ENCODE measurements at places on chromosomes 12 and 14.

GRCh38 chr12:89574736-89575208 is 48.9 kb upstream of the POC1B start:
- DNase-seq, result no peak

DNA sequence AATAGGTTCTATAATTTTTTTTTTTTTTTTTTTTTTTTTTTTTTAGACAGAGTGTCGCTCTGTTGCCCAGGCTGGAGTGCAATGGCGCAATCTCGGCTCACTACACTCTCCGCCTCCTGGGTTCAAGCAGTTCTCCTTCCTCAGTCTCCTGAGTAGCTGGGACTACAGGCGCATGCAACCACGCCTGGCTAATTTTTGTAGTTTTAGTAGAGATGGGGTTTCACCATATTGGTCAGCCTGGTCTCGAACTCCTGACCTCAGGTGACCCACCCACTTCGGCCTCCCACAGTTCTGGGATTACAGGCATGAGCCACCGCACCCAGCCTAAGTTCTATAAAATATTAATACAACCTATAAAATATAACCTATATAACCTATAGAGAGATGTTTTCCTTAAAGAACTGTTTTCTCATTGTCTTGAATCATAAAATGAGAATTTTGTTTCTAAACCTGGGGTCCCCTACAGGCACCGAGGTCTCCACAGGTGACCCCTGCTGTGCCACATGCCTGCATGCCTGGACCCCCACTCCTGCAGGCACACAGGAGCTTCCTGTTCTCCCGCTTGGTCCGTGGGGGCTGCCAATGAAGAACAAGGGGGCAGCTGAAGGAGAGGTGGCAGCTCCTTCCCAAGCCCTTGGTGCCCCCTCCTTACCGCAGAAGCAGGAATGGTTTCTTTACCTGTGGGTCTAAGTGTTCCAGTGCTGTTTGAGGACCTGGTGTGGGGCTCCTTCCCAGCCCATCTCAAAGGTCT is 70.9 kb upstream of the ZFP36L1 start:
- no peak for DNase-seq

- DNase-seq, result no peak
These were observed 72.0 kb upstream of the DBX2 start for GRCh38 chr12:45122768-45123380.

GRCh38 chr14:64801800-64802199 is 77.9 kb downstream of the SPTB start:
- no peak for DNase-seq

DNA sequence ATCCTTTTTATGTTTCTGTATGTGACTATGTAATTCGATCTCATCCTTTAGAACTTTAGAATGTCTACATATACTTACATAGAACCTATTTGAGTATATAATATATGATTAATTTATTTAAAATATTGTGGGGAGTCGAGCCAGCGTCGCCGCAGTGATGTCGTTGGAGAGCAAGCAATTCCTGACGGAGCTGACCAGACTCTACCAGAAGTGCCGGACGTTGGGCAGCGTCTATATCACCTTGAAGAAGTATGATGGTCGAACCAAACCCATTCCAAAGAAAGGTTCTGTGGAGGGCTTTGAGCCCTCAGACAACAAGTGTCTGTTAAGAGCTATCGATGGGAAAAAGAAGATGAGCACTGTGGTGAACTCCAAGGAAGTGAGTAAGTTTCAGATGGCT is 6.4 kb upstream of the CD27 start:
- DNase-seq, result no peak

DNA sequence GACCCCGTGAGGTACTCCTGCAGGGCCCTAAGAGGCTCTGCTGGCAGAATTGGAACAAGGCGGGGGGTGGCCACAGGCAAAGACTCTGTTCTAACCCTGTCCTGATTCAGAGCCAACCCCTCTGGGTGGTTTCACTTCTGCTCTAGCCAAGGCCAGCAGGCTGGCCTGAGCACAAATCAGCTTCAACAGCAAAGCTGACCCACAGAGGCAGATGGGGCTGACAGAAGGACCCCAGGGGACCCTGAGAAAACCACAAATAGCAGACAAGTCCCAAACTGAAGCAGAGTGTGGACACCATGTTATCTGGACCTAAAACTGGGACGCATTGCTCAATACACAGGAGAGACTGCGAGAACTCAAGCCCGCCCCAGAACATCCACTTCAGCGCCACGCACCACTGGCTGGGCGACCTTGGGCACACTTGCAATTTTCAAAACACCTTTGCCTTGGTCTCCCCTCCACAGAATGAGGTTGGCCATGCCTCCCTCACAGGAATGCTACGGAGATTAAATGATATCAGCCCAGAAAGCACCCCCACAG is 76.4 kb upstream of the DICER1 start:
- peak; percentile 45 for DNase-seq

DNA sequence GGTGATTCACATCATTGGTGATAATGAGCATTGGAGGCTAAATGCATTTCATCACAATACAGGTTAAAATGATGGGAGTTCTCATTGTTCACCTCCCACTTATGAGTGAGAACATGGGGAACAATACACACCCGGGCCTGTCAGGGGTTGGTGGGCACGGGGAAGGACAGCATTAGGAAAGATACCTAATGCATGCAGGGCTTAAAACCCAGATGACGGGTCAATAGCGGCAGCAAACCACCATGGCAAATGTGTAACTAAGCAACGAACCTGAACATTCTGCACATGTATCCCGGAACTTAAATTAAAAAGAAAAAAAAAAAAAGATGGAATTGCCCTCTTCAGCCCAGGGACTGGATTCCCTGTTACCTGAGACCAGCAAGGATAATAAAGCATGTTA is 2.3 kb upstream of the LUM start:
- no peak for DNase-seq

GRCh38 chr14:19771895-19772430 is 1.3 kb upstream of the OR4M1 start:
- DNase-seq, result no peak

GRCh38 chr12:77122236-77122635 is 56.9 kb upstream of the E2F7 start:
- no peak for DNase-seq

- DNase-seq, result no peak
These were observed 362.9 kb downstream of the RAD51B start for GRCh38 chr14:68182492-68182891.

GRCh38 chr12:26513363-26514043 is 318.1 kb downstream of the SSPN start:
- no peak for DNase-seq

- no peak for DNase-seq
These were observed 473.6 kb downstream of the BCAT1 start for GRCh38 chr12:24475337-24475736.

GRCh38 chr12:121144416-121144914 is 11.8 kb downstream of the P2RX7 start:
- DNase-seq, result peak; percentile 84

- no peak for DNase-seq
These were observed 834.7 kb downstream of the GALC start for GRCh38 chr14:87158283-87158682.

DNA sequence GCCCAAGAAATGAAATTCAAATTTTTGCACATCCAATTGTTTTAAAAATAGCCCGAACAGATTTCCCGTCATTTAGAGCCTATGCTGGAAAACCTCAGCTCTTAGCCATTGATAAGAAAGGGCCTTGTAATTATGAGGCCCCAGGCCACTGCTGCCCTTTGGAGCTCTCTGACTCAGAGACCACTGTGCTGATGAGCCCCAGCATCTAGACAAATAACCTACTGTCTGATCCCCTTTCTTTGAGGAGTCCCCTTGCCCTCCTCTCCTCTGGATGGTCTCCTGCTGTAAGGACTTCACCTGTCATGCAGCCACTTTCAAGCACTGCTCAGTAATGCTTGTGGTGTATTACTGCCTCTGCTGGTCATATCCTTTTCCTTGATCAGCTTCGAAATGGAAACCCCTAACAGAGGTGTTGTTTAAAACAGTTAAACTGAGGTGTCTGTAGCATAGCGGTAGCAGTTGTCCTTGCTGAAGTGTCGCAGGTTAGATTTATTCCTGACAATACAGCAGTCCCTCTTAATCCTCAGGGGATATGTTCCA is 159.9 kb upstream of the SRRM4 start:
- DNase-seq, result no peak

DNA sequence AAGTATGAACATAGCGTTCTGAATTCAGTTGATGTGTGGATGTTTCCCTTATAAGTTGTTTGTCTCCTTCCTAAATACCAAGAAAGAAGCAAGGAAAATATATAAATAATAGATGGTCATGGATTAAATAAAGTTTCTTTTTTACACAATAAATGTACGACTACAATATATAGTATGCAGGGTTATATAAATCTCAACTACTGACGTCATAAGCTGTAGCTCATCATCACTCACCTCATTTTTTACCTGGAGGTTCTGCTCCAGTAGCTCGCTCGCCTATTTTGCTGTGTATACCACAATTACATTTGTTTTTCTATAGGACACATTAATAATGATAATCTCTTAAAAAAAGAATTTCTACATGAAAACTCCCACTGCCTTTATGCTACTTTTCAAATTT is 109.5 kb downstream of the NTS start:
- no peak for DNase-seq

GRCh38 chr14:37051153-37051552 is 121.3 kb downstream of the SLC25A21 start:
- no peak for DNase-seq

GRCh38 chr14:74882103-74882920 is 596 bp downstream of the DLST start:
- DNase-seq, result peak; percentile 82

GRCh38 chr12:32105986-32106516 is 596 bp upstream of the BICD1 start:
- DNase-seq, result no peak

DNA sequence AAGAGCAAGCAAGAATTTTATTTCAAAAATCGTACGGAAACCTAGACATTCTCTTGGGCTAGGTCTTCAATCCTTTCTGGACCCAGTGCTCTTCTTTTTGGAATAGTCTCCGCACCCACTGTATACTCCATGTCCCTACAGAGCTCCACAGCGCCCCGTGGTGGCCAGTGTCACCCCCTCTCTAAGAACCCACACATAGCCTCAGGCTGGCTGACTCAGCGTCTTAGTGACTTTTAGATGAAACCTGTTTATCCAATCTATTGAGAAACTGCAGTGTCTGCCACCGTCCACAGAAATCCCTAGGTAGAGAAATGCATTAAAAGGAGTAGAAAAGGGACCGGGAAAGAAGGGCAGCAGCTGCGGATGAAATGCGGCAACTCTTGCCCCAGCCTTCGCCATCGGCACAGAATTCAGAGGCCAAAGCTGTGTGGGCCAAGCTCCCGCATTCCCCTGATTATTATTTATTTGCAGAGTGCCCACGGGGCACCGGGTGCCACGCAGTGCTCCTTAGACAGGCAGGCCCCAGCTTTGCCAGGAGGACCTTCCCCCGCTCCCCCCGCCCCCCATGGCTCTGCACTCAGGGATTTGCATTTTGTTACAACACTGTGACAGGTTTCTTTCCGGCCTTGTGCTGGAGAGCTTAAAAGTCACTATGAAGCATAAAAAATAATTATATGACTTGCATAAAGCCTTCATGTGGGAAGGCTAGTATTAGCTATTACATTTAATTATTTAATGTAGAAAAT is 170.1 kb upstream of the FKBP4 start:
- DNase-seq, result peak; percentile 68

- no peak for DNase-seq
These were observed 93.9 kb downstream of the DYRK2 start for GRCh38 chr12:67742461-67742860.

GRCh38 chr14:93285044-93285443 is 47.8 kb downstream of the BTBD7 start:
- DNase-seq, result peak; percentile 36

- DNase-seq, result peak; percentile 71
These were observed 8.2 kb downstream of the DMAC2L start for GRCh38 chr14:50320283-50320682.

- DNase-seq, result no peak
These were observed 1.7 kb downstream of the CABP1 start for GRCh38 chr12:120642121-120642520.

DNA sequence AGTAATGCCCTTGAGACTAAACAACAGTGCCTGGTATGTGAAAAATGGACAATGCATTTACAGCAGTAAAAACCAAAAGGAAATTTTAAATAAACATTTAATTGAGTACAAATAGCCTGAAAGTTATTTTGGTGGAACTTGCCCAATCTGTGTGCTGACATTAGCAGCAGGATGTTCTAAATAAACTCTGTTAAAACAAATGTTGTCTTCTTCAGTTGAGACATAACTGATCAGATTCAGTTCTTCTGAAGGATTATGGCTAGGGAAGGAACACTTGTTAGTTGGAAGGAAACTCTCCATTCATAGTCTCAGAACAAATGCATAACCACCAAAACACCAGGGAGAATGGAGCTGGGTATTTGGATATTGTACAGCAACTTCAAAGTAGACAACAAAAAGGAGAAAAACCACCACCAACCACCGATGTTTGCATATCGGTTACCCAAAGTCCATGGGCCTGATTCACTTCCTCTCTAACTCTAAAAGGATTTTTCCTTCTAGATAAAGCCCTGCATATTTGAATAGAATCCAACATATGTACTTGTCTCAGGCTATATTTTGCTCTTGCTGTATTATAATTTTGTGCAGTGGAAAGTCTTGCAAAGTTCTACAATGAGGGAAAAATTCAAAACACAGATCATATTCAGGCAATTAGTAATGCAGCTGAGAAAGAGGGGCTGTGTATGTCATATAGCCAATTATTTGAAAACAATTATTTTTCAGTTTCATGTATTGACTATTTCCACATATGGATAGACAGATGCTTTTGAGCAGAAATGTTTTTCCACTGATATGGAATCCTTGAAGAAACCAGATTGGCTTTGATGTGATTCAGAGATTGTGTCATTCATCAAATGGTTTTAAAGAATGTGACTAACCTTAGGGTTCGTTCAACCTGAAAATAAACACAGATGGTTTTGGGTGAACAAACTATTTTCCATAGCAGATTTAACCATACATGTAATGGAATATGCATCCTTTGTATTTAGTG is 152.2 kb upstream of the BMP4 start:
- no peak for DNase-seq

GRCh38 chr12:114667669-114668150 is 16.3 kb downstream of the TBX3 start:
- no peak for DNase-seq

- no peak for DNase-seq
These were observed 1325.1 kb downstream of the SLC16A7 start for GRCh38 chr12:60920841-60921495.

DNA sequence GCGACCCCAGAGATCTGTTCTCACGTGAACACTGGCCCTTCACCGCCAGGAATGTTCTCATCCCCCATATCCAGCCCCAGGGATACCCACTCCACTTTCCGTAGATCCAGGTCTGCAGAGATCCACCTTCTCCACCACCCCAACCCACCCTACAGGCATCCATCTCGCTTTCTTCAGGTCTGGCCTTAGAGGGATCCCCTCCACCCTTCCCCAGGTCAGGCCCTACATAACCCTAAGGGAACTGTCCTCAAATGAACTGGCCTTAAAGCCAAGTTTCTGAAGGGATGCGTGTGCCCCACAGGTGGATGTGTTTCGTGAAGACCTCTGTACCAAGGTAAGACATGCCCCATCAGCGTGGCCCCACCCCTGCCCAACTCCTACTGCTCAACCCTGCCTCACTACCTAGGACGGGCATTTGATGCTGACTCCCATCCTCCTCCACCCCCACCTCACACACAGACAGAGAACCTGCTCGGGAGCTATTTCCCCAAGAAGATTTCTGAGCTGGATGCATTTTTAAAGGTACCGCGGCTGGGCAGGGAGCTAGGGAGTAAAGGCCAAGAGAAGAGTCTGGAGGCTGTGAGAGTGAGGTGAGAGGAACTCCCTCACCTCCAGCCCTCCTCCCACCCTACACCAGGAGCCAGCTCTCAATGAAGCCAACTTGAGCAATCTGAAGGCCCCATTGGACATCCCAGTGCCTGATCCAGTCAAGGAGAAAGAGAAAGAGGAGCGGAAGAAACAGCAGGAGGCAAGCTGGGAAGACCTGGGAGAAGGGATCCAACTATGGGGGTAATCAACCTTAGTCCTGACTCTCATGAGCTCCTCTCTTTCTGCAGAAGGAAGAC is 912 bp downstream of the PSME1 start:
- no peak for DNase-seq

All from suppressor macrophage treated with lipopolysaccharide for 1 hour (primary cell).